ENCODE measurements at places on chromosomes 7 and 10. TPM values are rescaled to one million over a fixed set of nuclear protein-coding genes. Genes with fewer than 3 reads are reported as not detected.

DNA sequence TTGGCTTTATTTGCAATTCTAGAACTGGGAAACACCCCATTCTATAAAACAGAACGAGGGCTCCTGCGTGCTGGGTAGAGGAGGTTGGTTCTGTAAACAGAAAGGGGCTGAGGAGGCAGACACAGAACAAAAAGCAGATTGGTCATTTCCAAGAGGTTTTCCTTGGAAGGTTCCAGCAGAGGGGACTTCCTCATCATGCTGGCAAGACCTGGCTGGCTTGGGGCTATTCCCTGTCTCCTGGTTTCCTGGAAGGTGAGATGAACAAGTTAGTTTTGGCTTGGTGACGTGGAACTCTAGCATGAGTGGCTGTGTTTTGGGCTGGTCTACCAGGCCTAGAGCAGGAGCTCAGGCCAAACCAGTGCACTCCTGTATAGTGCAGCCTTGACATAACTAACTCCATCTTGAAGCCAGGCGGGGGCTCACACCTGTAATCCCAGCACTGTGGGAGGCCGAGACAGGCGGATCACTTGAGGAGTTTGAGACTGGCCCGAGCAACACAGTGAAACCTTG is 26.1 kb upstream of the DNAJB6 start:
- no peak for DNase-seq

DNA sequence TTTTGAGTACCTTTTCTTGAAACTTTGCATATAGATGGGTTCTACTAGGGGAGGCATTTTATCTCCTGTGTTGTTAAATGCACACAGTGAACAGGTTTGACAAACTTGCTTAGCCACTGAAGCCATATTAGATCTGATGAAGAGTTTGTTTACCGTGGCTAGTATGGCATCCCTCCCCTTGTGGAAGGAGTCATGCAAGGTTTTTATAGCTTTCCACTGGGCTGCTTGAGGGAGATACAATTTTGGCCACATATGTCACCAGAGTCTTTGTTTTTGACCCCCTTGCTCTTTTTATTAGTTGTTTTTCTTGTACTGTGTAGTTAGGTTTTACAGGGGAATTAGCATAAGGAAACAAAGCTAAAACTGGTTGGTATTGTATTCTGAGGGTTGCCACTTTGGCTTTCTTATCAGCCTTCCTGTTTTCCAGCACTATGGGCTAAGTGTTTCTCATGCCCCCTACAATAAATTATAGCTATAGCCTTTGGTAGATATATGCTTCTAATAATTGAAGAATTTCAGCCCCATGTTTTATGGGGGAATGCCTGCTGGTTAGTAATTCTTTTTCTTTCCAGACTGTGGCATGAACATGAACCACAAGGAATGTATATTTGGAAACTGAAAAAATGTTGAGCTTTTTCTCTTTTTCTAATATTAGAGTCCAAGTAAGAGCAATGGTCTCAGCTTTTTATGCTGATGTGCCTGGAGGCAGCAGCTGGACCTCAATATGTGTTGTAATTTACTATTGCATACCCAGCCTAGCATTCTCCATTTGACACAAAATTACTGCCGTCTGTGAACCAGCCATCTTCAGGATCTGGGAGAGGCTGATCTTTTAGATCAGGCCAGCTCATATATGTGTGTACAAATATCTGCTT is 18.4 kb upstream of the STEAP2 start:
- DNase-seq = no peak

CALCR gene
- 0.51 TPM for total RNA-seq

- no peak for DNase-seq
These were observed 14.7 kb downstream of the FKBP6 start for GRCh38 chr7:73342645-73343044.

MSS51 gene
- total RNA-seq = 6.9 TPM

GRCh38 chr7:28787106-28787505 is 171.0 kb downstream of the TRIL start:
- no peak for DNase-seq

DNA sequence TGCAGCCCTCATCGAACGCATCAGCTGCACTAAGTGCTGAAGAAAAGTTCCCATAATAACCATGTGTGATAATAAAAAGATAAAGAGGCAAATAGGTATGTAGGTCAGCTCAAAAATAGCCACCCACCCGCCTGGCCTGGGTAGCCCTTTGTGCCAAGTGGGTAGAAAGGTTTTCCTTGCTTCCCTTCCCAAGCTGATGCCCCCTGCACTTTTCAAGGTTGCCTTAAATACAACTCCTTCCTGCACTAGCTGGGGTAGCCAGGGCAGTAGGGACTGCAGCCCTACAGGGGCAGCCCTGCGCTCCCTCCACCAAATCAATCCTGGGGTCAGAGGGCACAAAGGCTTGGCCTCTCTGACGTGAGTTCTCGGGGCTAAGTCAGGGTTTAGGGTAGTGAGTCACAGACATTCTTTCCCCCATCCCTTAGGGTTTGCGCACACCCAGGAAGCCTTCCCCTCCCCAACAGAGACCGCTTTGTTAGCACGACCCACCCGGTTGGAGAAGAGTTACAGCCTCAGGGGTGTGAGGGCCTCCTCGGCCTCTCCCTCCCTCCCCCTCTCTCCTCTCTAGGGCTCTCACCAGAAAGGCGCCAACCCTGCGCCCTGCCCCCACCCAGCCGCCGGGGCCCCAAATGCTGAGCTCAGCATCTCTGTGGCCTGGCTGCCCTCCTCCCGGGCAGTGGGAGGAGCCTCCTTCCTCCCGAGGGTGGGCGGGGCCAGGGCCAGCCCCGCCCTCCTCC is 13.3 kb upstream of the DDIT4 start:
- peak; percentile 84 for DNase-seq

- DNase-seq = no peak
These were observed 35.8 kb upstream of the TRUB1 start for GRCh38 chr10:114902151-114902550.

GRCh38 chr10:70907637-70908405 is 19.5 kb upstream of the PCBD1 start:
- no peak for DNase-seq
